ENCODE measurements at places on chromosomes 6 and 20.

DNA sequence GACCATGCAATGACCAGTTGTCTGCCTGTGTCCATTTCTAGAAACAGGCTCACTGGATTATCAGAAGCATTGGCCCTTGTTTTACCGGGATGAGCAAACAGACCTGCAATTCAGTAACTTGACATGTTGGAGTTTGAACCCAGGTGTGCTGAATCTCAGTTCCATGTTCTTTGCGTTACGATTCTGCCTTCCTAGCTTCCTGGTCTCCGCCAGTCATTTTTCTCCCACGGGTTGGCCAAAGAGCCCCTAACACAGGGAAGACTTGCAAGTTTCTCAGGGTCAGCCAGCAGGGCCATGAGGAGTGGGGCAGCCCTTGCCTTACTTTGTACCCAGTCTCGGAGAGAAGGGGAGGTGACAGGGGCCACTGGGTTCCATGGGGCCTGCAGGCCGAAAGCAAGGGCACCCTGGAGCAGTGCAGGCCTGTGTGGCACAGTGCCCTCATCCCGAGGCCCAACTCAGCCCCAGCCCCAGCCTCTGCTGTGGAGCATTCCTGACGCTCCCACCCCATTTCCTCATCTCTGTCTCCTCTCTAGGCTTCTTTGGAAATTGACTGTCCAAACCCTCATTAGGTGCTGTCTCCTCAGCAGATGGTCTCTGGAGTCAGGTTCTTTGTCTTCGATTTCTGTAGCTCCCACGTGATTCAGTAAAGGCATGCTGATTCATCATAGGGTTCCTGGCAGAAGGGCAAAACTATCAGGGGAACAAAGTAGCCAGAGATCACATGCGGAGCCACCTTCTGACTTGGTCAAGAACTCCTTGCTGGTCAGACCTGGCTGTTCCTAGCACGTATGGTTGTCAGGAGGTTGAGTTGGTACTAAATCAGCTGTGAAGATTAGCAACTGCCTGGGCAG, 23.6 kb downstream of the CDS2 start:
- DNase-seq: no peak

- no peak for DNase-seq
Measured at GRCh38 chr6:7732228-7732627, 6.3 kb downstream of the BMP6 start.

DNA sequence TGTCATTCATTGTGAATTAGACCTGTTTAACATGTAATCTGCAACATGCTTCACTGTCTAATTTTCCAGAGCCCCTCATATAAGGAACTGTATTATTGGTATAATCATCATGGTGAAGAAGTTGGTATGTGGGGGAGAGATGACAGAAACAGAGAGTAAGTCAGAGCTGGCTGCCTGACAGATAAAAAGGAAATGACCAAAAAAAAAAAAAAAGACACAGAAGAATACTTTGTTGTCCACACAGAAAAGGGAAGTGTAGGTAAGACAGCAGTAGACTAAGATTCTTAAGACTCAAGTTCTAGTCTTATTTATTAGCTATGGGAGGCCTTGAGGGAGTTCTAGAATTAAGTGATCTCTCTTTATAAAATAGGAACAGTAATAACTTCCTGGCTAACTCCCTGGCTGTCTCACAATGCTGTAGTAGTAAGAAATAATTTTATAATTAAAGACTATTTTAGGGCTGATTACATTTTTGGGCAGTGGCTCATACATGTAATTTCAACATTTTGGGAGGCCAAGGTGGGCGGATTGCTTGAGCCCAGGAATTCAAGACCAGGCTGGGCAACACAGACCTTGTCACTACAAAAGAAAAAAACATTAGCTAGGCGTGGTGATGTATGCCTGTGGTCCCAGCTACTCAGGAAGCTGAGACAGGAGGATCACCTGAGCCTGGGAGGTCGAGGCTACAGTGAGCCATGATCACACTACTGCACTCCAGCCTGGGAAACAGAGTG, 102.5 kb downstream of the PRL start:
- DNase-seq: no peak

GRCh38 chr6:2480267-2480966, 235.0 kb upstream of the GMDS start:
- DNase-seq: no peak

DNA sequence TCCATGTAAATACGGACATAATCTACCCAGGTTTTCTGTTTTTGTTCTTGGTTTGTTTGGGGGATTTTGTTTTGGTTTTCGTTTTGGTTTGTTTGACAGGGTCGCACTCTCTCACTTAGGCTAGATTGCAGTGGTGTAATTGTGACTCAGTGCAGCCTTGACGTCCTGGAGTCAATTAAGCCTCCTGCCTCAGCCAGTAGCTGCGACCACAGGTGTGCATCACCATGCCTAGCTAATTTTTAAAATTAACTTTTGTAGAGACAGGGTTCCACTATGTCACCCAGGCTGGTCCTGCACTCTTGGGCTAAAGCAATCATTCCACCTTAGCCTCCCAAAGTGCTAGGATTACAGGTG, 37.8 kb upstream of the EYA4 start:
- DNase-seq: no peak
